ENCODE measurements at places on chromosomes 6 and 20.

DNA sequence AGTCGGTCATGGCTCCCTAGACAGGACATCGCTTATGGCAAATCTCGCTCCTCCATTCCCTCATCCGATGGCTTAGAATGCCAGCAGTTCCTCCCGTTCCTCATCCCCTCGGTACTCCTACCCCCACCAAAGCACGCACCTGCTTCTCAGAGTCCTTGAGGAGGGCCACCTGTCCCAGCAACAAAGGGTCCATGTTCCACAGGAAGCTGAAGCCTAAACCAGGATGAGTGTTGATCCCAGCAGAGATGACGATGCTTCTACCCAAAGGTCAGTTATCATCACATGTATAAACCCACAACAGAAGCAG is 111.2 kb downstream of the THBS2 start:
- DNase-seq: no peak

DNA sequence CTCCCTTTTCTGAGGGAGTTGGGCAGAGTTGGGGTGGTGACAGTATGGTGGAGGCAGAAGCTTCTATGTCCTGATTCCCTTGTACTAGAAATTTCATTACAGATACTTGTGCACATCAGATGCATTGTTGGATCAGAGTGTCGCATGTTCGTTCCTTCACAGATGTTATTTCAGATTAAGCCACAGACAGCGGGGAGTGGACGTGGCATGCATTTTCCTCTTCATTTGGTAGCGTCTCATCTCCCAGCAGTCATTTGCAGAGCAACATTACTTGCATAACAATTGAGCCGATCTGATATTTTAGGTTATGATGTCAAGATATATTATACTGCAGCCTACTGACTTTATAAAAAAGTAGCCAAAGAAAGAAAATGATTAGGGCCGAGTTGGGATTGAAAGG is 261.6 kb upstream of the SASH1 start:
- no peak for DNase-seq

- DNase-seq: no peak
Observed at GRCh38 chr6:16596616-16597331, 164.5 kb downstream of the ATXN1 start.

DNA sequence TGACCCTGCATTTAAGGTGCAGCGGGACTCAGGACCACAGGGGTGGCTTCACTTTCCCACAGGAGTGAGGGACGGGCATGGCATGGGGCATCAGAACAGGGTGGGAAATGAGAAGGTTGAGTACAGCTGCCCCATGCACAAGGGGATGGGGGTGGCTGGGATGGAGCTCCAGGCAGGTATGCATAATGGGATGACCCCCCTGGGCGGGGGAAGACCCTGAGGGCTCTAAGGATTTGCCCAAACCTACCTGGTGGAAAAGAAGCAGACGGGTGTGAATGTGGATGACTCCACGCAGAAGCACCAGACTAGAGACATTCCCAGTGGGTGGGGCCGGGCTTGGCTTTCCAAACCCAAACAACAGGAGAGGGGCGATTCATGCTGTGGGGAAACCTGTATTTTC is 200.3 kb downstream of the SYNDIG1 start:
- no peak for DNase-seq

DNA sequence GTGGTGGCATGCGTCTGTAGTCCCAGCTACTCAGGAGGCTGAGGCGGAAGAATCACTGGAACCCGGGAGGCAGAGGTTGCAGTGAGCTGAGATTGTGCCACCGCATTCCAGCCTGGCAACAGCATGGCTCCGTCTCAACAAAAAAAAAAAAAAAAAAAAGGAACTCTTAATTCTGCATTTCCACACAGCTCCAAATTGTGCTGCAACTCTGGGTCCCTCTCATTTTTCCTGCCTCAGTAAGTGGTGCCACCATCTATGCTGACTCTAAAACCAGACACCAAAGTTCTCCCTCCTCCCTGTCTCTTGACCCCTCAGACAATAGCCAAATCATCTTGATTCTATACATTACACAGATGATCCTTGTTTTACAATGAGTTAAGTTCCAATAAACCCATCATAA is 133.9 kb downstream of the BTBD9 start:
- no peak for DNase-seq

- DNase-seq: no peak
Observed at GRCh38 chr6:168596344-168596743, 155.4 kb downstream of the SMOC2 start.

- DNase-seq: peak; percentile 58
Observed at GRCh38 chr6:33787954-33788693, 806 bp downstream of the LEMD2 start.

- no peak for DNase-seq
Observed at GRCh38 chr6:49225471-49225870, 237.6 kb downstream of the MMUT start.

GRCh38 chr6:89050155-89050554 is 30.4 kb upstream of the PNRC1 start:
- DNase-seq: no peak

DNA sequence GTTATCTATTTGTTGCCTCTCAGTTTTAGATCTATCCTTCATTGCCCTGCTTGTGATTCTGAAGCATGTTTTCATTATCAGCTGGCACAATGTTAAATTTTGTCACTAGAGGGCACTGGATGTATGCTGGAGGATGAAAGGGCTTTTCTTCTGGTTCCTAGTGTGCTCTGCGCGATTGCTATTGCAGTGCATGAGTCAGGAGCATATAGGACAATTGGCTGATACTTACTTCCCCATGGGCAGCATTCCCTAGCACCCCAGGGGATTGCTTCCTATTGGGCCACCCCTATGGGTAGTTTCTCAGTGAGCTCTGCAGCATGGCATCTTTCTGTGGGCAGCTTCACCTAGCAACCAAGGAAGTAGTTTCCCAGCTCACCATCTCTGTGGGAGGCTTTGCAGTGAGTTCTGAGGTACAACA is 280.3 kb upstream of the SYNCRIP start:
- no peak for DNase-seq

GRCh38 chr6:43144879-43145278 is 26.2 kb upstream of the SRF start:
- no peak for DNase-seq

DNA sequence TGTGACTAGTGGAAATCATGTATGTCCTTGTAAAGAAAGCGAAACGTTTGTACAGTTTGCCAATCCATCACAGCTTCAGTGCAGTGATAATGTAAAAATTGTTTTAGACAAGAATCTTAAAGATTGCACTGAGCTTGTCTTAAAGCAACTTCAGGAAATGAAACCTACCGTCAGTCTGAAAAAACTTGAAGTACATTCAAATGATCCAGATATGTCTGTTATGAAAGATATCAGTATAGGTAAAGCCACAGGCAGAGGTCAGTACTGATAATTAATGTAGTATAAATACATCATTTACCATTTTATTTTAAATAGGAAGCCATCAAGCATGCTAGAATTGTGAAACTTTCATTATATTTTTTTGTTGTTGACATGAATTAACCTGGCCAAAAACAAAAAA is 60.9 kb upstream of the SMIM8 start:
- no peak for DNase-seq

GRCh38 chr6:109358204-109358603 is 24.1 kb downstream of the CD164 start:
- no peak for DNase-seq

- DNase-seq: no peak
Observed at GRCh38 chr6:56802584-56802983, 152.3 kb upstream of the BEND6 start.

- DNase-seq: no peak
Observed at GRCh38 chr6:33992191-33992590, 153.7 kb downstream of the GRM4 start.

- DNase-seq: no peak
Observed at GRCh38 chr6:1657116-1657770, 47.5 kb downstream of the FOXC1 start.

GRCh38 chr6:154371281-154371680 is 14.7 kb upstream of the IPCEF1 start:
- no peak for DNase-seq

GRCh38 chr20:19966840-19967239 is 50.3 kb upstream of the NAA20 start:
- DNase-seq: no peak

GRCh38 chr6:26175428-26176181 is 88.4 kb downstream of the HFE start:
- DNase-seq: no peak

DNA sequence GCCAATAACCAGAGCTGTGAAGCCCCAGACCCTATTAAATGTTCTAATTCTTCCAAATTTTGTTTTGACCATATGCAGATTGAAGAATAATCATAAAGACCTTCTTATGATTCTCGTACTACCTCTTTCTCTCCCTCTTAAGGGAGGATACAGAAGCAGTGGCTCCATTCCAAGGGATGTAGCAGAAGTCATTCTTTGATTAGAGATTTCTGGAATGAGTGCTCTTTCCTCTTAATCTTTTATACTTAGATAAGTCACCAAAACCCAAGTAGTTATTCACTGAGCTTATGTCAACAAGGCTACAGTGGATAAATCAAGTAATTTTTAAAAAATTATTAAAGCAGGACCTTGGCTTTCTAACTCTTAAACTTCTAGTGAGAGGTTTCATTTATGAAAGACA is 266.0 kb upstream of the STXBP5 start:
- DNase-seq: no peak

GRCh38 chr6:17022604-17023003 is 79.2 kb upstream of the STMND1 start:
- no peak for DNase-seq

DNA sequence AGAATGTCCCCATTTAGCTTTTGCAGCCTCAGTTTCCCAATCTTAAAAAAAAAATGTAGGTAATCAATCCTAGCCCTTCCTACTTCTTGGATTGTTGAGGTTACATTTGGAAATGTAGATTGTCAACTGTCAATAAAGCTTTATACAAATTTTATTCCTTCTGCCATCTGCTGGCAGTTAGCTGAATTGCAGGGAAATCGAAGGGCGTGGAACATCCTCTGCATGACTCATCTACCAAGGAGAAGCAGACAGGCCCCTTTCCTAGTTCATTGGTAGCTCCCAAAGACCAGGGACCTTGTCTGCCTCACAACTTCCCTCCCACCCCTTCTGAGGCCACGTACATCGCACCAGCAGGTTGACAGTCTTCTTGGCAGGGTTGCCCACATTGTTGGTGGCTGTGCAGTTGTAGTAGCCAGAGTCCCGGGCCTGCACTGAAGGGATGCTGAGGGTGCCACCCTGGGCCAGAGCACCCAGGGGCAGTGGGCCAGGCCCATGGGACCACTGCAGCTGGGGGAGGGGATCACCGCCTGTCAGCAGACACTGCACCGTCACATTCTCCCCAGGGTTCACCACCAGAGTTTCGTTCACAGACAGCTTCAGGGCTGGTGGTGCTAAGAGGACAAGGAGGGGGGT is 43.6 kb downstream of the MDGA1 start:
- DNase-seq: peak; percentile 35

DNA sequence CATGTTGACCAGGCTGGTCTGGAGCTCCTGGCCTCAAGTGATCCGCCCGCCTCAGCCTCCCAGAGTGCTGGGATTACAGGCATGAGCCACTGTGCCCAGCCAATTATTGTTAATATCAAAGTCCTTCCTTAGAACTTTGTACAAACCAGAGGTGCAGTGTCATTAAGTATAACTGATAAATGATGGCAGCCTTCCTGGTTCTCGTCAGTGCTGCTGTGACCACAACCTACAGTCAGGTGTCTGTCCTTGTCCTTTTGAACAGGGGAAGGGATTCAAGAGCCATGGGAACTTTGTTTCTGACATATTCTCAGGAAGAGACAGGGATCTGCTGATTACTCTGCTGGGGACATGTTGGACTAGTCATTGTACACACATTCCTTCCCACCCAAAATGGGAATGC is 103.2 kb upstream of the TIAM2 start:
- DNase-seq: no peak

DNA sequence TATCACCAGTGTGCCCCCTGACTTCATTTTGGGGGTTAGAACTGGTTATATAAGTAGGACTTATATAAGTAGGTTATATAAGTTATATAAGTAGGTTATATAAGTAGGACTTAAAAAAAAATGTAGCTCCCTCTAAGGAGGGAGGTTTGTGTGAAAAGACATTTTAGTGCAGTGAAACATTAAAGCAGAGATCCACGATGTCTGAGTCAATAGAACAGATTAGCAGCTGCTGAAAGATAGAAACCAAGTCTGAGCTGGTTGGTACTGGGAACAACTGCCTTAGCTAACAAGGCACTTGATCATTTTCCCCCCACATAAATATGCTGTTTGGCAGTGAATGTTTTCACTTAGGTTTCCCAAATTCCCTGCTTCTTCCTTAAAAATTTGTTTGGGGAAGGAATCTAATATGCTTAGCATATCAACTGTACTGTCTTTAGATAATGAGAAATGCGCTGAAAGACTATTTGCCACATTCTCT is 2.1 kb upstream of the RPS12 start:
- no peak for DNase-seq

- DNase-seq: no peak
Observed at GRCh38 chr6:6057442-6058053, 50.8 kb upstream of the NRN1 start.

DNA sequence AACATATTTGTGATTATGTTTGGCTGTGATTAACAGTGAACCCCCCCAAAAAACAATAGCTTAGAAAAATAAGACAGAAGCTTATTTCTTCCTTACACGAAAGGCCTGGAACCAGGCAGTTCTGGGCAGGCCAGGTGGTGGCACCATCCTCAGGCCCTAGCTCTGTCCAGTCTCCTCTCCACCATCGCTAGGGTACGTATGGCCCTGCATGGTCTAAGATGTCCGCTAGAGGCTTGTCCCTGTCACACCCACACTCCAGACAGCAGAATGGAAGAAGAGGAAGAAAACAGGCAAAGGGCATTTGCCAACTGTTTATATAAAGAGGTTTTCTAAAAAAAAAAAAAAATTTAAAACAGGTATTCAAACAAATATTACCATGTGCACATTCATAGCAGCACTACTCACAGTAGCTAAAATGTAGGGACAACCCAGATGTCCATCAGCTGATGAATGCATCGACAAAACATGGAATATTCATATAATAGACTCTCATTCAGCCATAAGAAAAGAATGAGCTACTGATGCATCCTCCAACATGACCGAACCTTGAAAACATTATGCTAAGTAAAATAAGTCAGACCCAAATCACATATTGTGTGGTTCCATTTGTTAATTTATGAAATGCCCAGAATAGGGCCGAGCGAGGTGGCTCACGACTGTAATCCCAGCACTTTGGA is 6.7 kb downstream of the TGM3 start:
- no peak for DNase-seq

DNA sequence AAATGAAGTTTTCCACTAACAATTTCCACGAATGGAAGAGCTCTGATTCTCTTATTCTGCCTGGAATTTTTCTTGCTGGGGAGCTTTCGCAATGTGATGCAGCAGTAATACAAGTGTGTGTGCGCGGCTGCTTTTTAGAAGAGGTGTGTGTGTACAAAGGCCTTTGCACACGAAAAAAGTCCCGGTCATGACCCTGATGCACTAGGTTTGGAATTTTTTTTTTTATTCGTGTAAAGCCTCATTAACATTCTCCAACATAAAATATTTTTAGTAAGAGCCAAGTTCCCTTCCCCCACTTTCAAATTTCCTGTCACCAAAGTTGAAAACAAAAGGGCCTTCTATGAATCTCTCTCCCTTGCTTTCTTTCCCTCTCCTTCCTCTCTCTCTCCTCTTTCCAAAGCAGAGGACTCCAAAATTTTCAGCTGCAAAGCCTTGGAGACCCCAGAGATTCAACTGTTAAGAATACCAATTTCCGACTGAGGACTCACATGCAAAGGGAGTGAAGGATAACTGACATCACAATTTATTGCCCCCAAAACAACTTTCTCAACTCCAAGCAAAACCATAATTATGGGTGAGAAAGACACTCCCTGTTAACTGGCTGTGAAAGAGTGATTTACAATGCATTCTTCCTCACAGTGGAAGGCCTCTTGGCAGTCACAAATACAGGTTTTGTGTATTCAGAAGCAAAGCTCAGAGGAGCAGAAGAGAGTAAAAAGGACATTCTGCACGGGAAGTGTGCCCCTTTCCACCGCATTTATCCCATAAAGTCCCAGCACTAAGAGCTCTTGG is 421.2 kb upstream of the JARID2 start:
- no peak for DNase-seq

All from stimulated activated CD4-positive, alpha-beta T cell treated with anti-CD3 and anti-CD28 coated beads, Interleukin-4, amount 100 ng/mL, for 1 hour (primary cell).